Thymus (tissue), 14 donors: ENCODE measurements at places on chromosomes 16 and 17. TPM values are rescaled to one million over a fixed set of nuclear protein-coding genes. Genes with fewer than 3 reads are reported as not detected.

AOC3 gene
- 1.2 TPM for total RNA-seq

NPIPA7 gene
- 2.3 TPM for total RNA-seq

PLXDC1 gene
- 19.7 TPM for total RNA-seq

DNA sequence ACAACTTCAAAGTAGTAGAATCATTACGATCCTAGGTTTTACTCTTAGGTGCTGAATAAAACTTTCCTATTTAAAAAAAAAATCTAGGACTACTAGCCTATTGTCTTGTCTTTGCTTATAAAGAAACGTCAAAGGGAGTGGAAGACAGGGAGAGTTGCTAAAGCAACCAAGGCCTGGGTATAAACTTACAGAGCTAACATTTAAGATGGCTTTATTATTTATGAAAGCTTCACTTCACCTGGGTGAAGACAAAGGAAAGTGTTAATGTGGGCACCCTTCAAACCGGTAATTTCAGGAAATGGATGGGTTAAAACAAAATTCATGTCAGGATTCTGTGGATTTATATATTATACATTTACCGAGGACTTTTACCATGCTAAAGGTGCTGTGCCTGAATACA, 2.5 kb downstream of the DUSP14 start:
- no peaks in the 10 kb centered on the region for H3K36me3 ChIP-seq
- H3K27ac ChIP-seq, result no peak overlapping the region
- H3K4me1 ChIP-seq, result peaks cover 4% of the 10 kb centered on the region
- DNase-seq, result no peak
- no peak overlapping the region for H3K4me3 ChIP-seq
- peaks cover 8% of the 10 kb centered on the region for H3K27me3 ChIP-seq

DNA sequence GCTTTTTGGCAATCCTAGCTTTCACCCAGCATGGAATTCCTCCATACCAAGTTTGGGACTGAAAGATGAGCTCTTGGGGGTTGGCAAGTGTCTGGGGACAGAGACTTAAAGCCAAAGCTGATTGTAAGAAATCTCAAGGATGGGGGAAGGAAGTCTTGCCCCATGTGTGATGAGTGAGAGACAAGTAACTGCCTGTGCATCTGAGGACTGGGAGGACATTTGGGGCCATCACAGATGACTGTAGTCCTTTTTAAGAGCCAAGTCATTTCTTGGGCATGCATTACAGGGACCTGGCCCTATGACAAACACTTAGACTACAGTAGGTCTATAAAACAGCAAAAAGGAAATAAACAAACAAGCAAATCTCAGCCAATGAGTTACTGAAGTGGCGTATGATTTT, 36.3 kb upstream of the CCL2 start:
- H3K36me3 ChIP-seq, result no peaks in the 10 kb centered on the region
- no peak for DNase-seq
- no peak overlapping the region for H3K27ac ChIP-seq
- no peak overlapping the region for H3K4me3 ChIP-seq
- H3K4me1 ChIP-seq, result no peaks in the 10 kb centered on the region

GRCh38 chr17:82382933-82383255, 11.3 kb downstream of the UTS2R start:
- H3K4me1 ChIP-seq, result peaks cover 10% of the 10 kb centered on the region
- no peak overlapping the region for H3K4me3 ChIP-seq
- no peak overlapping the region for H3K27ac ChIP-seq
- no peaks in the 10 kb centered on the region for H3K36me3 ChIP-seq
- peaks cover 64% of the 10 kb centered on the region for H3K27me3 ChIP-seq

GRCh38 chr17:71118039-71118438, 948.7 kb downstream of the KCNJ2 start:
- no peak overlapping the region for H3K27ac ChIP-seq
- no peak overlapping the region for H3K4me3 ChIP-seq
- no peaks in the 10 kb centered on the region for H3K27me3 ChIP-seq
- H3K36me3 ChIP-seq, result no peaks in the 10 kb centered on the region
- no peak for DNase-seq

GRCh38 chr16:69522732-69523404, 42.9 kb upstream of the NFAT5 start:
- DNase-seq, result no peak
- H3K27ac ChIP-seq, result no peak overlapping the region
- H3K4me1 ChIP-seq, result no peaks in the 10 kb centered on the region
- H3K36me3 ChIP-seq, result no peaks in the 10 kb centered on the region
- no peak overlapping the region for H3K4me3 ChIP-seq

DNA sequence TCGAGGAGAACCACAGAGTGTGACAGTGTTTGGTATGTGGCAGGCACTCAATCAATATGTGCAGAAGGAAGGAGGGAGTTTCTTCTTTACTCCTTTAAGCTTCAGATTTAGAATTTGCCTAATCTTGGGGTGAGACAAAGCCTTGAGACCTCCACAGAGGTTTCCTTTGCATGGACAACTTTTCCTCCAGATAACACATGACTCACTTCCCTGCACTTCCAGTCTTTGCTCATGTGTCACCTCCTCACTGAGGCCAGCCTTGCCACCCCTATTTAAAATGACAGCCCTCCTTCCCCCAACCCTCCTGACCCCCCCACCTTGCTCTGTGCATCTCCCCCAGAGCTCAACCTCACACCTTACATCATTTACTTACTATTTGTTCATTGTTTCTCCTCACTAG, 17.4 kb upstream of the NOS2 start:
- H3K27ac ChIP-seq, result no peak overlapping the region
- no peak overlapping the region for H3K4me3 ChIP-seq
- no peaks in the 10 kb centered on the region for H3K36me3 ChIP-seq

GRCh38 chr17:39750131-39751015, 12.6 kb downstream of the GRB7 start:
- H3K4me1 ChIP-seq, result peaks cover 34% of the 10 kb centered on the region
- H3K27ac ChIP-seq, result no peak overlapping the region
- no peaks in the 10 kb centered on the region for H3K36me3 ChIP-seq
- H3K4me3 ChIP-seq, result no peak overlapping the region
- no peaks in the 10 kb centered on the region for H3K27me3 ChIP-seq

- H3K4me1 ChIP-seq, result no peaks in the 10 kb centered on the region
- no peaks in the 10 kb centered on the region for H3K36me3 ChIP-seq
- H3K27ac ChIP-seq, result no peak overlapping the region
These were observed 243.9 kb downstream of the CA10 start for GRCh38 chr17:51914577-51914976.
